ENCODE measurements at places on chromosomes 2 and 18.
A peak's percentile ranks its signal among the peaks of the same experiment; 100 is the strongest.

GRCh38 chr2:31962757-31963361 lies 47.9 kb downstream of the MEMO1 start:
- peak; percentile 83 for DNase-seq

DNA sequence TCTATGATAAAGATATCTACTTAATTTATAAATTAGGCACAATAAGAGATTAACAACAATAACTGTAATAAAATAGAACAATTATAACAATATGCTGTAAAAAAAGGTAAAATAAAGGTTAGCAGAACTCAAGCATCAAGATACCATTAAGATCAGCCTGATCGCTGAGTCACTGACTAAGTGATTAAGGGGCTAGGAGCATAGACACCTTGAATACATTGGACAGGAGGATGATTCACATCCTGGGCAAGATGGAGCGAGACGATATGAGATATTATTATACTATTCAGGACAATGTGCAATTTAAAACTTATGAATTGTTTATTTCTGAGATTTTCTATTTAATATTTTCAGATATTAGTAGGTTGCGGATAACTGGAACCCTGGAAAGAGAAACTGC lies 1277.8 kb upstream of the ZEB2 start:
- DNase-seq: no peak

DNA sequence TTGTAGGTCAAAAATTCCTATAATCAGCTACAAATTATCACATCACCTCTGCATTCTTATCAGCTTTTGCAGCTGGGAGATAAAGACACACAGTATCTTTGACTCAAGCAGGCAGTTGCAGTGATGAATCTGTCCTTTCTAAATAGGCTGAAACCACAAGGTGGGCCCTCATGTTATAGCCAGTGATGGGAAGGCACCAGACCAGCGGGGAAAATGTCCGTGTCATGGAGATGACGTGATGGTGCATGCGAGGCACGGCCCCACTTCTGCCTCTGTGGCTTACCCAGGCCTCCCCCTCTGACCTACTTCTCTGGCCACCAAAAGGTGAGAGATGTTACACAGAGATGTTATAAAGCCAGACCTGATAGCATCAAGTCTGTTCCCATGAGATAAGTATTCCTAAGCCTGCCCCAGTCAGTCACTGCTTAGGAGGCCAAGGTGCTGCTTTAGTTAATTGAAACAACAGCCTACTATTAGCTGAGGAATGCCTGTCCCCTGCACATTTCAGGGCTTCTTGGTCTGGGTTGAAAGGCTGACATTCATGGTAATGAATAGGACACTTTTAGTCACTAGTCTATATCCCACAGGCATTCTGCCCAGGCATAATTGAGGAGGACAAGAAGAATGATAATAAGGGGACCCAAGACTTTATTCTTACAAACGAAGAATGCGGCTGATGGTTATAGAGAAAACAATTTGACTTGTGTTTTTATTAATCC lies 327.9 kb downstream of the LPIN1 start:
- no peak for DNase-seq

GRCh38 chr2:124835331-124835730 lies 810.2 kb downstream of the CNTNAP5 start:
- no peak for DNase-seq

DNA sequence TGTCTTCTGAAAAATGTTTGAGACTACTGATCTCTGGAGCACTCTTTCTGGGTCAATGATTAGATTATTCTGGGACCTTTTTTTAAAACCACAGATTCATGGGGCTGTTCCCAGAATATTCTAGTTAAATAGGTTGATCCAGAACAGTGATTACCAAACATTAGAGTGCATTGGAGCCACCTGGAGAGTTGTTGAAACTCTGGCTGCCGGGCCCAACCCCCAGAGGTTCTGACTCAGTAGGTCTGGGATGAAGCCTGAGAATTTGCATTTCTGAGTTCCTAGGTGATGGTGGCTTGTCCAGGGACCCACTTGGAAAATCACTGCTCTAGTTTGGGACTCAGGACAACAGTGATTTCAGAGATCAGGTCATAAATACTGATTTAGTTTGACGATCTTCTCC lies 197.3 kb downstream of the PTPRM start:
- no peak for DNase-seq

- DNase-seq: no peak
These were observed 180.3 kb downstream of the ANKRD44 start for GRCh38 chr2:197130318-197130717.

GRCh38 chr18:55458456-55459203 lies 129.4 kb downstream of the TCF4 start:
- no peak for DNase-seq

GRCh38 chr18:25175558-25176517 lies 176.1 kb downstream of the ZNF521 start:
- no peak for DNase-seq

- peak; percentile 55 for DNase-seq
These were observed 1.1 kb downstream of the PREB start for GRCh38 chr2:27133195-27133875.

DNA sequence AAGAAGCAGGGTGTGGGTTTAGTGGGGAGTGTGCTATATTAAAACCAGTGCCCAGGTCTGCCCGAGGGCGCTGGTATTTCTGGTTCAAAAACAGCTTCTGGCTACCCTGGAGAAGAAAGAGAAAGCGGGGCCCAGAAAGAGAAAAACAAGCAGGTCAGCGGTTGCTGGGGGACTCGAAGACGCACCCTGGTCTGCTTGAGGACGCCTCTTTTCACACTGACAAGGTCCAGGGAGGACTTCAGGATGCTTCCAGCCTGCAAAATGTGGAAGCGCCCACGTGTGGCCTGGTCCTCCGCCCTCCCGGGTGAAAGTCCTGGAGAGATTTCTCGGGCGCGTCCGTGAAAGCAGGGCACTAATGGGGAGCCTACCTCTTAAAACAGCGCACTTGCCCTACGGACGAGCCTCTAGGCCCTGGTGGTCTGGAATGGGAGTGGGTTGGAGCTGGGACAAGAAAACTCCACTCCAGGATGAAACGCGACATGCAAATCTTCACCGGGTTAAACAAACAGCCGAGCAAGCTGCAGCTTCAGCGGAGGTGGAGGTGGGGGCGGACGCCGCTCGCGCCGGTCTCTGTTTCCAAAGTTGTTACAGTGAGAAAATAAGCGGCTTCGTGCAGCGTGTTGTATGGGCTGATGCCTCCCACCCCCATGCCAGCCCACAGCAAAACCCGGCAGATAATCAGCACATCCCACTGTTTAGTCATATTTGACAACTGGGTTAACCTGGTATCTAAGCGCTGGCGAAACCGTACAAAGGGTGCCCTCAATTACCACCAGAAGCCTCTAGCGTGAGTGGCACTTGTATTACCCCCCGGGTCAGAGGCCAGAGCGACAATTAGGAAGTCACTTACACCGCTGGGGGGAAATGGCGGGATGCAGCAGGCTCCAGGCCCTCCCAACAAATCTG lies 1.1 kb upstream of the SP9 start:
- DNase-seq: peak; percentile 35

DNA sequence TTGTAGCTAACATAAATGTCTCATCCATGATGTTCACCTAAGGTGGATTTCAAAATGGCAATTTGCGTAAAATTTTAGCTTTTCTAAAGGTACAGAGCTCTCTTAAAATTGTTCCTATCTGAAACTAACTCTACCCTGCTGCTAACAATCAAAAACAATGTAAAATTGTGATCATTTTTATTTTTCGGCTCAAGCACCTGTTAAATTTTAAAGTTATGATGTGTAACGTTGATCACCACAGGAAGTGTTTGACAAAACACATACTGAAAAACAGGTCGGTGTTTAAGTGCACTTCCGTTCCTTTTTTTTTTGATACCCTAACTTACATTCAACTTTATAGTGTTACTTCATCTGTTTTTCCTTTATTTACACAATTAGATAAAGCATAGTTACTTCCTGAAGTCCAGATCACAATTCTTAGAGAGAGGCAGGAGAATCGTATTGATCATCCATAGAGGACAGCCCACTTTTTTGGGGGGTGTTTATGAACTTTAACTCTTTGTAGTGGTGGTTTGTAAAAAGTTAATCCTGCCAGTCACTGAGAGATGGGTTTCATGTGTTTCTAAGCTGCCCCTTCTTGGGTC lies 6.0 kb upstream of the NCK2 start:
- DNase-seq: no peak

DNA sequence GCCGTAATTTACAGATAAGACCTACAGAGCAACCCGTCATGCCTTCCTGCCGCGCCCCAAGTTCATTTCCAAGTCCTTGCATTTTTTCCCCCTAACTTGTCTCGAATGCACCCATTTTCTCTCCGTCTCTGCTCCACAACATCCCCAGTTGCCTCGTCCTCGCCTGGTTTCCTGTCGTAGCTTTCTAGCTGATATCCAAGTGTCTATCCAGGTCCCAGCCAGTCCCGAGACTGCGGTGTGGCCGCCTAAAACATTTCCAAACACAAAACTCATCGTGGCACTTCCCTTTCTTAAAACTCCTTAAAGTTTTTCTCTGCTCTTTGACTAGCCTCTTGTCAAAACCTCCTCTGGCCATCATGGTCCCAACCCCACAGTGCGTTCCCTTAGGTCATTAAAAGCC lies 1.2 kb upstream of the BARD1 start:
- DNase-seq: no peak

DNA sequence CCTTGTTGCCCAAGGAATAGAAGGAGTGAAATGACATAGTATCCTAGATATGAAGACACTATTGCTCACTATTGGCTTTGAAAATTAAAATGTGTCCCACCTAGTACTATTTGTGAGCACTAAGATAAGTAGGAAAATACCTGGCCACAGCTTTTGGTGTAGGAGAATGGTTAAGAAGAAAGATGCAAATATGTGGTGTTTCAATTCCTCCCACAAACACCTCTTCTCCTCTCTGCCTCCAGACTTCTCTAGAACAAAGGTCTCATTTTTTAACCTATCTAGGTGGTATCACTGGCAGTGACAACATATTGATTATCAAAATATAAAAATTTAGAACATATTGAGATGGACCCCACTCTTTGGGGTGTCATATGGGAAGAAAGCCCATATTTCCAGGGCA lies 929.9 kb upstream of the FANCL start:
- no peak for DNase-seq

DNA sequence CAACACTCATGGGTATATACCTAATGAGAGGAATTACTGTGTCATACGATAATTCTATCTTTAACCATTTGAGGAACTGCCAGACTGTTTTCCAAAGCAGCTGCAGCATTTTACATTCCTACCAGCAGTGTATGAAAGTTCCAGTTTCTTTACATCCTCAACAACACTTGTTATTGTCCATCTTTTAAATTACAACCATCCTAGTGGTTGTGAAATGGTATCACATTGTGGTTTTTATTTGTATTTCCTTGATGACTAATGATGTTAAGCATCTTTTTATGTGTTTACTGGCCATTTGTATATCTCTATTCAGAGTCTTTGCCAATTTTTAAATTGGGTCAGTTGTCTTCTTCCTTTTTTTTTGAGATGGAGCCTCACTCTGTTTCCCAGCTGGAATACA lies 4.0 kb upstream of the CKAP2L start:
- no peak for DNase-seq

GRCh38 chr2:95279435-95280035 lies 5.3 kb downstream of the PROM2 start:
- DNase-seq: no peak

- DNase-seq: no peak
These were observed 172.3 kb downstream of the PRKCE start for GRCh38 chr2:45823723-45824206.

GRCh38 chr2:7816944-7817343 lies 864.9 kb upstream of the ID2 start:
- no peak for DNase-seq

DNA sequence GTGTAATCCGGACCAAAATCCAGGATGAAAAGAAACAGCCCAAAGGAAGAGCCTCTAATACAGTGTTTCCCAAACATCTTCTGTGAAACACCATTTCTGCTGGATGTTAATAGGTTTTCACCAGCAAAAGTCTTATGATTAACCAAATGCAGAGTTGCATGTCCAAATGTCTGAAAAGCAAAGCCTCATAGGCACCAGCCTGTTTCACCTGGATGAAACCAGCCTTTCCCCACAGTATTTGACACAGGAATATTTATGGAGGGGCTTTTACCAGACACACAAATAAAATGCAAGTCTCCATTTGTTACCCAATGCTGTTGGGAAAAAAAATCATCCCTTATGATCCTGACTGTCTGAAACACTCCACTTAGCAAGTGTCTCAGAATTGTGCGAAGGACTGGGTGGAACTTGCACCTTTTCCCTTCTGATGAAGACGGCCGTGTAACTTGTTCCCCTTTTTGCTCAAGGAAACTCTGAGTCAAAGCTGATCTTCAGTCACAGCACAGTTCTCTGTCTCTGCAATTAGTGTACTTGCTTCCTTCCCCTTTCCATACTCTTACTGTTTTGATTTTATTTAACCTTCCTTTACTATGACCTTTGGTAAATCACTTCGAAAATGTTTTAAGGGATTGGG lies 70.3 kb upstream of the IL1R2 start:
- no peak for DNase-seq

DNA sequence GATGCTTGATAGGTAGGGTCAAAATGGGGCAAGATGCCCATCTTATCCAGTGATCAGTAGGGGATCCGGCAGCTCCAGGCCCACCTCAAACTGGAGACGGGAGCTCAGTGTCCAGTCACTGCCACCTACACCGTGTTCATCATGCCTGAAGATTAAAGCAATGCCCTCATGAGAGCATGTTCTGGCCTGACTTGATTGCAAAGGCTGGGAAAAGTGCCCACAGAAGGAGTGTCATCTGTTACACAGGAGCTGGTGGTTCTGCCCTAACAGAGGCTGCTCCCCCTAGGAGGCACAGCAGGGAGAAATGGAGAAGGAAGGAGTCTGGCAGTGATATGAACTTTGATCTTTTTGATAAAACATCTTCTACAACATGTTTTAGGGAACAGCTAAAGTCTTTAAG lies 92.3 kb downstream of the CCBE1 start:
- DNase-seq: no peak

DNA sequence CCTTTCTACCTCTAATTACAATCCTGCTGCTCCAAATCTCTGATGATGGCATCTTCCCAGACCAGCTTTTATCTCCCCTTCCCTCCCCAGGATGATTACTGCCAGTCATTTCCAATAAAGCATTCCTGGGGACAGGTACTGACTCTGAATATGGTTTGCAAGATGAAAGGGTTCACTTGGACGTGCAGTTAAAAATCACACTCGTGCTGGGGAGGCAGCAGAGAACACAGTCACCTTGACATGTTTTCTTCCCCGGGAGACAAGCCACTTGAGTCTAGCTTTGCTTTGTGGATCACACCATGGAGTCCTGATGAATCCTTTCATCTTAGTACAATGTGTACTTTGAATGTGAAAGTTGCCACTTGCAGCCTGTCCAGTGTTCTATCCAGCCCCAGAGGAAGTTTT lies 175.0 kb downstream of the ALPK2 start:
- no peak for DNase-seq

DNA sequence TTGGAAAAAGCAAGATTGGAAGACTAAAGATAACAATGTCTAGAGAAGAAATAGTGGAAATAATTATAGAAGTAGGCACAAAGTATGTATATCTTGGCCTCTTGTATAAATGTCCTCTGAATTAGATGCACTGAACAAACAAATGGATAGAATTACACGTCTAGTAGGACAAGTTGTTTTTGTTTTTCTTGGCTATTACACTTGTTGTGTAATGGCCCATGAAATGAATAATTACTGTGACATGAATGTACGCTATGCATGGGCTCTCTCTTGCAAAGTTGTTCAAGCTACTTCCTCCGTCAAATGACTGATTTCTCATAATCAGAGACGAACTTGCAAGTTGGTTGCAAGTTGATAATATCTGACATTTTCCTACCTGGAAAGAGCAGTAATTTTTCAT lies 126.2 kb downstream of the PDE1A start:
- no peak for DNase-seq

- no peak for DNase-seq
These were observed 319.5 kb upstream of the HNMT start for GRCh38 chr2:137644731-137645130.

- no peak for DNase-seq
These were observed 9.7 kb downstream of the ZBTB7C start for GRCh38 chr18:48399303-48400075.

All from activated CD4-positive, alpha-beta memory T cell treated with anti-CD3 and anti-CD28 coated beads for 36 hours (primary cell).